Large intestine (tissue), 12 donors: ENCODE measurements at places on chromosomes 12 and 14. TPM values are rescaled to one million over a fixed set of nuclear protein-coding genes. Genes with fewer than 3 reads are reported as not detected.

The IAPP gene
- 0.10 TPM for polyA plus RNA-seq

GRCh38 chr14:23572836-23573235 is 5.2 kb upstream of the AP1G2 start:
- peaks cover 20% of the 10 kb centered on the region for H3K4me1 ChIP-seq
- H3K27ac ChIP-seq = no peak overlapping the region
- no peaks in the 10 kb centered on the region for H3K36me3 ChIP-seq
- DNase-seq = no peak

DNA sequence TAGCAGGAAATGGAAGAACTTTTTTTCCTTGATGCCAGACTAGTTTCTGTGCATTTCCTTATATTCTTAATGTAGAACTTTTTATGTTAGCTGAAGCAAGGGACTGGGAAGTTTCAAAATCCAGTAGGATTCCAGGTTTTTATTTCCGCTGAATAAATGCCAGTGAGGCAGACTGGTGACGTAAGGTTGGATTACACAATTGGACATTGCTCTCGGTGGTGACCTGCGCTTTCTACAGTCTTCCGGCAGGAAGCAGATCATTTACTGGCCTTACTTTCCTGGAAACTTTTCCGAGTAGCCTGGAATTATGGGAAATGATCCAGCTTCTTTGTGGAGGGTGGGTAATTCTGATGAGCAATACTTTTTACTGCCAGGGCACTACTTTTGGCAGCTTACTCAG is 3.6 kb downstream of the IFT43 start:
- peak overlapping the region; percentile 72 for H3K27ac ChIP-seq
- no peak overlapping the region for H3K4me3 ChIP-seq
- H3K4me1 ChIP-seq = peaks cover 17% of the 10 kb centered on the region
- DNase-seq = peak; percentile 90
- H3K36me3 ChIP-seq = peaks cover 29% of the 10 kb centered on the region

DNA sequence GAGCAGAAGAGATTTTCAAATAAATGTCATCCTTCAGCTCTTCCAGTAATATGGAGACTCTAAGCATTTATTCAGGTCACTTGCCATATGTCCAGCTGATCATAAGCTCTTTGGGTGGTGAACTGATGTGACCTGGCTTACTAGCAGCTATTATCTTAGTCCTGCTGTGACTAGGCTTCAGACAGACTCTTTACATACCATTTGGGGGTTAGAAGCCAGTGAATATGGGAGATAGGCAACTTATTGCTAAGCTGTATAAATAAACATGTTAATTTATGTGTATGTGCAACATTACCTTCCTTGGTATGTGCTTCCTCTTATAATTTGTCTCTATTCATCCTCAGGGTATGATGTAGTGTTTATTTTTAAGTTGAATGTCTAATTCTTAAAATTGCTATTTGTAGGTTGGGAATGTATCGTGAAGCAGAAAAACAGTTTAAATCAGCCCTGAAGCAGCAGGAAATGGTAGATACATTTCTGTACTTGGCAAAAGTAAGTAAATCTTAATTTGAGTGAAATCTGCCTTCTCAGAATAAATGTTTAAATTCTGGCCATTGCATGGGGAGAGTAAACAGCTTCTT is 32.4 kb downstream of the TTC8 start:
- no peak overlapping the region for H3K27ac ChIP-seq
- no peaks in the 10 kb centered on the region for H3K27me3 ChIP-seq
- H3K4me3 ChIP-seq = no peak overlapping the region
- no peak for DNase-seq
- H3K4me1 ChIP-seq = no peaks in the 10 kb centered on the region
- H3K36me3 ChIP-seq = peaks cover 25% of the 10 kb centered on the region

The NEMP1 gene
- 12.0 TPM for polyA plus RNA-seq

DNA sequence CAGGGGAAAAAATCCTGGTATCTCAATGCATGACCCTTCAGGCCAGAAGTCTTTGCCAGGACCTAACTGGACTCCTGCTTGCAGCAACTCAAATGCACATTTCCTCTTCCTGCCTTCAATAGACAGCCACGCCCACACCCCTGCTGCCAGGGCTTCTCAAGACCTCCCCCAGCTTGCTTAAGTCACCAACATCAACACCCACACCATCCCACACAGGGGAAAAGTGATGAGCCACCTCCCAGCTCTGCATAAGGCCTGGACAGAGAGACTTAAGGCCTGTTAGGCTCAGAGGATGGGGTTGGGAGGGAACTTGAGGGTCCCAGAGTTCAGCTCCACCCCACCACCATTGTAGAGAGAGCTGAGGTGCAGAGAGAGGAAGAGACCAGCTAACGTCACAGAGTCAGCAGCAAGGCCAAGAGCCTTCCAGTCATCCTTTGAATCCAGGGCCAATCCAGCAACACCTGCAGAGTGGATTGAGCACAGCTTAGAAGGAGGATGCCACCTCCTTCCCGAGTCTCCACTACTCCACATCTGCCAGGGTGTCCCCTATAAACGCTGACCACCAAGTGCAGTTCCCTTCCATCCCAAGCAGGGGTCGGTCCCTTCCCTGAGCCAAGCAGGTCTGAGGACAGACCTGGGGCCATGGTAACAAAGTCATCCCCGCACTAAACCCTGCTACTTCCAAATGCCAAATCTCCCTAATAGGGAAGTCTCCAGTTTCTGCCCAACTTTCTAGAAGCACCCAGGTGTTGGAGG is 50.0 kb downstream of the KDM2B start:
- no peak for DNase-seq
- H3K4me3 ChIP-seq = no peak overlapping the region
- H3K27me3 ChIP-seq = no peaks in the 10 kb centered on the region
- H3K4me1 ChIP-seq = peaks cover 4% of the 10 kb centered on the region

The PPP1R1A gene
- 17.2 TPM for polyA plus RNA-seq

GRCh38 chr14:59276235-59276634 is 87.8 kb downstream of the DAAM1 start:
- H3K27me3 ChIP-seq = no peaks in the 10 kb centered on the region
- no peak for DNase-seq
- H3K27ac ChIP-seq = no peak overlapping the region
- H3K36me3 ChIP-seq = peaks cover 4% of the 10 kb centered on the region

DNA sequence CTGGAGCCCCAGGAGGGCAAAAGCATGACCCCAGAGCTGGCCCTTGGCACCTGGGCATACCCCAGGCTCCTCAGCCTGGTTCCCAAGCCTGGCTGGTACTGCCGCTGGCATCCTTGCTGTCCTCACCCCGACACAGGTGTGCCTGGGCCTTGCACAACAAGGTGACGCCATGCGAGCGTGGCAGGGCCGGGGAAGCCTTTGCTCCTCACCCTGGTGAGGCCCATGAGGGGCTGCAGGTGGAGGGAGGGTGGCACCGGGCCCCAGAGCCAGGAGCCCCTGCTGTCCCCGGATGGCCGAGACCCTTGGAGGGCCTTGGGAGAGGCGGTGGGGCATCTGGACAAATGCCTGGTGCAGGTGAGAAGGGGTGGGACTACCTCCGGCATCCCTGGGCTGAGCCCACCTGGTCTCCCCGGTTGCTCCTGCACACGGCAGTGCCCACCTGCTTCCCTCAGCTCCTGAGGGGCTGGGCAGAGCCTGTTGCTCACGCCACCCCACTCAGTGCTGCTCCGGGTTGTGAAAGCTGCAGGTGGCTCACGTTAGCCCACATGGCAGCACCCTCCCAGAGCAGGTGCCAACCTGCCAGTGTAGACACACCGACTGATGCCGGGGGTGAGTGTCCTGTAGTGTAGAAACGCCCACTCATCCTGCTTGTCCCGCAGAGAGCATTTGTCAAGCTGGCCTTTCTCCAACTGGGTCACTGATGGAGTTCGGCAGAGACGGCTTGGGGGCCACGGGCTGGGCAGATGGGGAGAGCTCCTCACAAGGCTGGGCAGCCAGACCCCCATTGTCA is 24.6 kb upstream of the KIF26A start:
- H3K27ac ChIP-seq = no peak overlapping the region
- peaks cover 5% of the 10 kb centered on the region for H3K4me1 ChIP-seq
- H3K36me3 ChIP-seq = no peaks in the 10 kb centered on the region
- H3K27me3 ChIP-seq = peaks cover 33% of the 10 kb centered on the region

DNA sequence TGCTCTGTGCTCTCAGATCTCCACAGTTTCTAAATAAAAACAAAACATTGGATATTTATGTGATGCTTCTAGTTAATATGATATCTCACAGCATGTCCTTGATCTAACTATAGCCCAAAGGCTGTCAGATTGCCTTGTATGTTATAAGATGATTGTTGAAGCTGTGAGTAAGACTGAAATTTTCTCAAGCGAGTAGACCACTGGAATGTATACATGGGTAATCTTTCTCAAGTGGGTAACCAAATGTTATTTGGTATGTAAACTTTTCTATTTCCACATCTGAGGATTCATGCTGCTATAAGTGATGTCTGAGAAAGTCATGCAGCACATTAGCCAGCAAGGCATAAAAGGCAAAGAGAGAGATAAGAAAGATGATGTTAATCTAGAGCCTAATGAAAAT is 886.7 kb downstream of the NRXN3 start:
- H3K4me1 ChIP-seq = no peaks in the 10 kb centered on the region
- no peak overlapping the region for H3K4me3 ChIP-seq
- no peaks in the 10 kb centered on the region for H3K36me3 ChIP-seq
- peak; percentile 9 for DNase-seq

GRCh38 chr14:52078095-52078531 is 9.3 kb upstream of the NID2 start:
- no peak overlapping the region for H3K27ac ChIP-seq
- H3K4me3 ChIP-seq = no peak overlapping the region
- no peaks in the 10 kb centered on the region for H3K36me3 ChIP-seq
- no peak for DNase-seq
- H3K27me3 ChIP-seq = no peaks in the 10 kb centered on the region

DNA sequence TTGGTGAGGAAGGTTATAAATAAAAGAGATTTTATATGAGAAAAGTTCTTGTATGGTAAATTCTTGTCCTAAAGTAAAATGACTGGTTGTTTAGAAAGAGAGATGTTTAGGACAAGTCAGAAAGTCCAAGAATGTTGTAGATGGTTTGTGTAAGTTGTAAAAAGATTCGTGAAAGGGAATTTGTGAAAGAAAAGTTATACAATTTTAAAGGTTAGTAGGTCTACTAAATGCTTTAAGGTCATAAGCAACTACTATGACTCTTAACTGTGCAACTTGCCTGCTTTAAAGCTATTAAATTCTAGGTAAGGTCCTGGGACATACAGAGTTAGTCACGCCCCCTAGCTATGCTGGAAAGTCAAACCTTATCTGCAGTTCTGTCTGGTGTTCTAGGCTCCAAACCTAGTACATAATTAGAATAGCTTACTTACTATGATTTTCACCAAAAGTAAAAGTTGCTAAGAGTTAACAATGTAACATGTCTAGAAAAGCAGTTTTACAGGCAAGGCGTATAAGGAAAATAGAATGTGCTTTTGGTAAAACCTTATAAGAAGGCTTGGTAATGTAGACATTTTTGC is 11.2 kb upstream of the DHRS2 start:
- H3K27ac ChIP-seq = no peak overlapping the region
- H3K4me3 ChIP-seq = no peak overlapping the region
- DNase-seq = no peak
- H3K4me1 ChIP-seq = peaks cover 9% of the 10 kb centered on the region
- H3K27me3 ChIP-seq = no peaks in the 10 kb centered on the region

GRCh38 chr12:2170376-2170775 is 117.6 kb downstream of the CACNA1C start:
- no peak overlapping the region for H3K27ac ChIP-seq
- DNase-seq = no peak
- no peaks in the 10 kb centered on the region for H3K36me3 ChIP-seq
- H3K27me3 ChIP-seq = no peaks in the 10 kb centered on the region
- H3K4me1 ChIP-seq = peaks cover 25% of the 10 kb centered on the region
- H3K4me3 ChIP-seq = no peak overlapping the region

The RASSF8 gene
- polyA plus RNA-seq = 20.2 TPM

DNA sequence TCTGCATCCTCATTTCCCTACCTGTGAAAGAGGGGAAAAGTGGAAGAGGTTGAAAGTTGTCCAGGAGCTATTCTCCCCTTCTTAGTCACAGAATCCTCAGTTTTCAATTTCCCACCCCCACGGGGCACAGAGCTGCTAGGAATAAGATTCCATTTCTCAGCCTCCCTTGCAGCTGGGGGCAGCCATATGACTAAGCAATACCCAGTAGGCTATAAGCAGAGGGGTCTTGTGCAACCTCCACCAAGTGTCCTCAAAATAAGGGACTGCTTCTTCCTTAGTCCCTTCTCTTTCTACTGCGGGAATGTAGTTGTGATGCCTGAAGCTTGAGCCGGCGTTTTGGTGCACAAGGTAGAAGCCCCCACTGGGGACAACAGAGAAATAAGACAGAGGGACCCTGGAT is 40.9 kb downstream of the VWF start:
- H3K4me1 ChIP-seq = peaks cover 28% of the 10 kb centered on the region
- no peak for DNase-seq
- no peak overlapping the region for H3K4me3 ChIP-seq

The NPFF gene
- polyA plus RNA-seq = not detected

- DNase-seq = peak; percentile 59
- no peak overlapping the region for H3K27ac ChIP-seq
- no peak overlapping the region for H3K4me3 ChIP-seq
- no peaks in the 10 kb centered on the region for H3K4me1 ChIP-seq
- H3K27me3 ChIP-seq = peaks cover 2% of the 10 kb centered on the region
Observed at GRCh38 chr12:123571343-123571813, 13.0 kb upstream of the TMED2 start.

DNA sequence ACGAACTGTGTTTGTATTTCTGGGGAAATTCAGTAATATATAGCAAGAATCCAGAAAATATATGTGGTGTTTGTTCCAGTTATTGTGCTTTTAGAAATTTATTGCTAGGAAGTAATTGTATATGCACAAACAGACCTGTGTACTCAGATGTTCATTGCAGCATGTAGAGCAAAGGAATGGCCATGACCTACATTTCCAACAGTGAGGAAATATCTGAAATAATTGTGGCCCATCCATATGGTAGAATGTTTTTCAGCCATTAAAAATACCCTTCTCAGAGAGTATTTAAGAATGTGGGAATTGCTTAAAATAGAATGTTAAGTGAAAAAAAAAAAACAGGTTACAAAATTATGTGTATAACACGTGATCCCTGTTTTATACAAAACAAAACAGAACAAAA is 77.3 kb downstream of the TMX1 start:
- H3K36me3 ChIP-seq = no peaks in the 10 kb centered on the region
- H3K27ac ChIP-seq = no peak overlapping the region
- H3K27me3 ChIP-seq = no peaks in the 10 kb centered on the region
- no peaks in the 10 kb centered on the region for H3K4me1 ChIP-seq

The P2RX7 gene
- polyA plus RNA-seq = 1.3 TPM

- H3K4me3 ChIP-seq = no peak overlapping the region
- H3K27ac ChIP-seq = no peak overlapping the region
- no peaks in the 10 kb centered on the region for H3K36me3 ChIP-seq
Observed at GRCh38 chr14:34113005-34113511, 162.2 kb upstream of the EGLN3 start.

The CLEC1B gene
- polyA plus RNA-seq = 0.19 TPM

DNA sequence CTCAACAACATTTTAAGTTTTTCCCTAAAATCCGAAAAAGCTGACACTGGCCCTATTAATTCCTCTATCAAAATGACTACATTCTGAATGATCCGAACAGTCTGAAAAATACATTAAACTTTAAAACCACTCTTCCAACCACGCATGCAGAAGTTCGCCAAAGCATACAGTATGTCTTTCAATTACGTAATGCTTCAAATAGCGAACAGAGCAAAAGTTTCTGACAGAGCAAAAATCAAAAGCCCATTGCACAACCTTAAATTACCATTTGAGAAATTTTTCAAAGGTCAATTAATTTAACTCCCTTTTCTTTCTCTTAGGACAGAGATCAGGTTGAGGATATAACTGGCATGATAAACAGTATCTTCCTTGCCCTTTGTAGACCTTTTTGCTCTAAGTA is 33.2 kb downstream of the LRIG3 start:
- H3K36me3 ChIP-seq = peaks cover 61% of the 10 kb centered on the region
- H3K27ac ChIP-seq = peak overlapping the region; percentile 26
- no peaks in the 10 kb centered on the region for H3K27me3 ChIP-seq
- DNase-seq = peak; percentile 46

The C3AR1 gene
- 6.1 TPM for polyA plus RNA-seq

The FZD10 gene
- polyA plus RNA-seq = 1.2 TPM
